ENCODE measurements at places on chromosomes 7 and 10.

DNA sequence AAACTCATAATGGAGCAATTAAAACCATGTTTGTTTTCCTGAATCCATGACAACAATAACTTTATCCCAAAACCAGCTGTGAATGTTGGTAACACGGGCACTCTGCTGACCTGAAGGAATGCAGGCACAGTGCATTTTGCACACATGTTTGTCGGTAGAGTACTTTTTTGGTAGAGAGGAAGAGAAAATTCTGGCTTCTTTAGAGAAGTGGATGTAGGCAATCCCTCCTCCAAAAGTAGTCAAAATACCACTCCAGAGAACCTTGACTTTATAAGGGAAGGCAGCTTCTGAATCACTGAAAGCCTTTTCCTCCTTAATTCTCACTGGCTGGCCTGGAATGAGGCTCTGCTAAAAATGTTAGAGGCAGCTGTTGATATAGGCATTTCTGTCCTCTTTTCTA lies 15.8 kb upstream of the ACTA2 start:
- DNase-seq = no peak

DNA sequence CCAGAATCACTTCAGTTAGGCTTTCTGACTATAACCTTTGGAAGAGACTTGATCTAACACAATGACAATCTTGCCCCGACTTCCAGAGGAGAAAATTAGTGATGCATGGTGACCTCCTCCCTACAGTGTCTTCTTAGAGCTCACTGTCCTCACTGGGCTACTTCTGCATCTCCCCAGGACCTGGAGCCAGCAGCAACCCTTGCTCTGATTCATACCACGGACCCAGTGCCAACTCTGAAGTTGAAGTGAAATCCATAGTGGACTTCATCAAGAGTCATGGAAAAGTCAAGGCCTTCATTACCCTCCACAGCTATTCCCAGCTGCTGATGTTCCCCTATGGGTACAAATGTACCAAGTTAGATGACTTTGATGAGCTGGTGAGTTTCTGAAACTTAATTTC lies 12.6 kb downstream of the CPA2 start:
- no peak for DNase-seq

DNA sequence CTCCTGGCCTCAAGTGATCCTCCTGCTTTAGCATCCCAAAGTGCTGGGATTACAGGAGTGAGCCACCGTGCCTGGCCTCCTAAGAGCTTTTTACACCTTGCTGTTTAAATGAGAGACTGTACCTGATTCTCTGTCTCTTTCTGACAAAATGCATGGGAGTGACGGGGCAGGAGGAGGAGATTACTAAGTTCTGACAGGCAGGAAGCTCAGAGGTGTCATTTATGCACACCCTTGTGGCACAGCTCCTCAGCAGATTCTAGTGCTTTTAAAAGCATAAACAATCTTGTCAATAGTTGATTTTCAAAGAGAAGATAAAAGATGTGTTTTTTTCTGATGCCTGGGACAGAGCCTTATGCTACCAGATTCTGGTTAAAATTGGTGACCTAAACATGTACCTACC lies 39.7 kb upstream of the STEAP4 start:
- no peak for DNase-seq

GRCh38 chr10:1726861-1727260 lies 10.5 kb downstream of the ADARB2 start:
- no peak for DNase-seq

- DNase-seq = peak; percentile 87
These were observed 84.6 kb upstream of the PDGFA start for GRCh38 chr7:604001-604883.

- DNase-seq = no peak
These were observed 57.5 kb downstream of the EXOC4 start for GRCh38 chr7:133310232-133310862.

GRCh38 chr7:115038158-115038557 lies 116.3 kb downstream of the MDFIC start:
- no peak for DNase-seq

DNA sequence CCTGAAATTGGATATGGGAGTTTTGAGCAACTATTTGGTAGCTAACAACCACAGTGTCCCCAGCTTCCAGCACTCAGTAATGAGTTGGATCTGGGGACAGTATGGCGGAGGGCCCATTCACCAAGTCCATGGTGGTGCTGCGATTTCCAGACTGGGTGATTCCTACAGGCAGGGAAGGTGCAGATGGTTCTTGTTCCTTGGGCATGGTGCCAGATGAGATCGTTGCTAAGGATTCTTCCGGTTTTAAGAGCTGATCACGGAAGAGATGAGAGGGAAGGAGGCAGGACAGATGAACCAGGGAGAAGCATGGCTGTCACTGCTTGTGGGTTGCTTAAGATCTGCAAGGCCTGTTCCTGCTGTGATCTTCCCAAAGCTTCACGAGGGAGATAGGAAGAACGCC lies 380.3 kb downstream of the TCERG1L start:
- DNase-seq = no peak

Measured in stimulated activated CD4-positive, alpha-beta T cell treated with anti-CD3 and anti-CD28 coated beads, Interleukin-1b, Interleukin-23, amount 100 ng/mL, for 1 hour (primary cell).